Kidney (tissue), 22 donors: ENCODE measurements at places on chromosomes 4 and X.

- no peak for DNase-seq
Observed at GRCh38 chr4:128461291-128462102, 173.9 kb upstream of the PGRMC2 start.

- no peak for DNase-seq
Observed at GRCh38 chr4:120760047-120760446, 162.5 kb downstream of the PRDM5 start.

DNA sequence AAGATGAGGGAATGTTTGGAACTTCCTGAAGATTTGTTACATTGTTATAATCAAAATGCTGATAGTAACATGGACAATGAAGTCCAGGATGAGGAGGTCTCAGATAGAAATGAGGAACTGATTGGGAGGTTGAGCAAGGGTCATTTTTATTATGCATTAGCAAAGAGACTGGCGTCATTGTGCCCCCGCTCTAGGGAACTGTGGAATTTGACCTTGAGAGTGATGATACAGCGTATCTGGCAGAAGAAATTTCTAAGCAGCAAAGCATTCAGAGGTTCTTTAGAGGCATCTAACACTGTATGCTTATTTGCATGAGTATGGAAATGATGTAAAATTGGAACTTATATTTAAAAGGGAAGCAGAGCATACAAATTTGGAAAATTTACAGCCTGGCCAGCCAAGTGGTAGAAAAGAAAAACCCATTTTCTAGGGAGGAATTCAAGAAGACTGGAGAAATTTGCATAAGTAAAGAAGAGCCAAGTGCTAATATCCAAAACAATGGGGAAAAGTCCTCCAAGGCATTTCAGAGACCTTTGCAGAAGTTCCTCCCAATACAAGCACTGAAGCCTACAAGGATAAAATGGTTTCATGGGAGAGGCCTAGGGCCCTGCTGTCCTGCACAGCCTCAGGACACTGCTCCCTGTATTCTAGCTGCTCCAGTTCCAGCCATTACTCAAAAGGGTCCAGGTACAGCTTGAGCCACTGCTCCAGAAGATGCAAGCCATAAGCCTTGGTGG lies 483.0 kb upstream of the NDST4 start:
- no peak for DNase-seq

GRCh38 chrX:7074148-7074907 lies 73.2 kb upstream of the STS start:
- DNase-seq: no peak

GRCh38 chrX:1679238-1679637 lies 64.4 kb downstream of the ASMT start:
- DNase-seq: no peak

DNA sequence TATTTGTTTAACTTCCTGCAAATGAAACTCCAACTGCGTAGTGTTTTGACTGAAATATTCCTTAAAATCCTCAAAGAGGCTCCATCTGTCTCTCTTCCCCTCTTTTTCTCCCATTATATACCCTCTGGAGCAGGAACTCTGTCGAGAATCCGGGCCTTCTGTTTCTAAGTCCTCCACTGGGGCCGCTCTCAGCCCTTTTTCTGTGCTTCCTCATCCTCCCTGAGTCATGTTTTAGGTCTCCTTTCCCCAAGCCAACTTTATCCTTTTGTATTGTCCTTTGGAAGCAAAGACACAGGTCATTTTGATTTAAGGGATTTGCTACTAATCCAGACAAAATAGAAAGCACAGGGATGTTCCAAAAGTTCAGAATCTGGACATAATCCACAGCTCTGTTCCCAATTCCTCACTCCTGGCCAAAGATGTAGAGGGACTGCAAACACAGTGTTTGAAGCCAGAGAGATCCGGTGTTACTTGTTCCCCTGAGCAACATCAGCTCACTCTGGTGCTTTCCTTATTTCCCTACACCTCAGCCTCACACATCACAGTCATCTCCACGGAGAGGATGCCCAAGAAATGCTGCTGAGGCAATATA lies 131.0 kb upstream of the KLF3 start:
- DNase-seq: no peak

GRCh38 chrX:16628946-16629595 lies 20.9 kb upstream of the S100G start:
- DNase-seq: no peak

- peak; percentile 1 for DNase-seq
Observed at GRCh38 chrX:111041018-111041462, 55.0 kb upstream of the PAK3 start.

DNA sequence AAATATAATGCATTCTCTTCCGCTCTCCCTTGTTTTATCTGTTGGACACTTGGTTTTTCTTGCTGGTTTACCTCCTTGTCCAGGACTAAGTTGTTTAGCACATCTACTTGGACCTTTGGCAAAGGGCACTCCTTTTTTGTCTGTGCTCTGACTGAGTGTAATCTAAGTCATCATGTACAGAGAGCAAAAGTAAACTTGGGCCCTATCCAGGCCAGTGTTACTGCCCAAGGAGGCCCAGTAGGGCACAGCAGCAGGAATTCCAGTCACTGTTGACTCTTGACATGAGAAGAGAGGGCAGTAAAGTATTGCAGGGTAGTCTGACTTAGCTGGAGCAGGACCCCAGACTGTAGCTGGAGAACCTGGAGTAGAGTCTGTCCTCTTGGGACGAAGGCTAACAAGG lies 445.5 kb downstream of the ZIC3 start:
- DNase-seq: no peak

DNA sequence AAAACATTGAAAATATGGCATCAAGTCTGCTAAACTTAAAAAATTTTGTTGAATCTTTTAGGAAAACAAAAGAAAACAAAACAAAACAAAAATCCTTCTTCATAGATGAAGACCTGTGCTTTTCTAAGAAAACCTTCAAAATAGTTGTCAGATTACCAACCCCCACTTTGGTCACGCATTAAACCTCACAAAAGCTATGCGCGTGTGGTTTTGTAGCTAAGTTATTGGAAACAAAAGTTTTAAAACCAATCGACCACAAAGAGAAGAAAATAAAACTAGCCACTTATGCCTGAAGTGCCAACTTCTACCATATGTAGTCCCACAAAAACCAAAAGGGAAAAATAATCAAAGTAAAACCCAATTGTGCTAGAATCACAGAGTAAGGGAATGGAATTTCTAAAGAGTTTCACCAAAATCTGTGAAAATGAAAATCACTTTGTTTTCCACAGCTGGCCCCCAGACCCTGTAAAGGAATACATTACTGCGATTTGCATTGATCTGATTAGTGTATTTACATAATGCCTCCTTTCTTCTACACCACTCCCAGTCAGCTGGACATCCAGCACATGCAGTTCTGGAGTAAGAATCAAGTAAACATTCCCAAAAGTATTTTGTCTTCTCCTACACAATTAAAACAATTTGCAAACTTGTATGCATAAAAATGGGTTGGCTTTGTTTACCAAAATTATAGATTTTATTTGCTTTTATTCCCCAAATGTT lies 330.1 kb upstream of the DKK2 start:
- DNase-seq: no peak

GRCh38 chr4:1215141-1216075 lies 33.5 kb downstream of the CTBP1 start:
- no peak for DNase-seq

GRCh38 chr4:143711543-143712154 lies 11.2 kb upstream of the FREM3 start:
- no peak for DNase-seq

GRCh38 chr4:109278594-109279031 lies 23.8 kb downstream of the COL25A1 start:
- DNase-seq: no peak

GRCh38 chrX:103613362-103613890 lies 5.7 kb downstream of the TCEAL3 start:
- DNase-seq: no peak

GRCh38 chr4:87112063-87112462 lies 108.4 kb downstream of the KLHL8 start:
- no peak for DNase-seq

- no peak for DNase-seq
Observed at GRCh38 chr4:172721659-172722058, 447.0 kb upstream of the GALNT7 start.

DNA sequence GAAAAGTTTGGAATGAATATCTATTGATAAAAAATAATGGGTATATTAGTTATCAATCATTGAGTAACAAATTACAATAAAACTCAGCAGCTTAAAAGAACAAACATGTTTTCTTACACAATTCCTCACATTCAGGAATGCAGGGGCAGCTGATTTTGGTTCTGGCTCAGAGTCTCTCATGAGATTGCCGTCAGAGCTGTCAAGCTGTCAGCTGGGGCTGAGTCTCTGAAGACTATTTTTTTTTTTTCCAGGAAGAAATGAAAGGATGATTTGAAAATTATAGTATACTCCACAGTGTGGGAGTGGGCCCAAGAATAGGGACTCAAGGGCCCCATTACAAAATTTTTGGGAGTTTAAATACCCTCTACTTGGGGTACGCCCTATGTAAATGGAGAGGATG lies 219.1 kb downstream of the GC start:
- DNase-seq: no peak

DNA sequence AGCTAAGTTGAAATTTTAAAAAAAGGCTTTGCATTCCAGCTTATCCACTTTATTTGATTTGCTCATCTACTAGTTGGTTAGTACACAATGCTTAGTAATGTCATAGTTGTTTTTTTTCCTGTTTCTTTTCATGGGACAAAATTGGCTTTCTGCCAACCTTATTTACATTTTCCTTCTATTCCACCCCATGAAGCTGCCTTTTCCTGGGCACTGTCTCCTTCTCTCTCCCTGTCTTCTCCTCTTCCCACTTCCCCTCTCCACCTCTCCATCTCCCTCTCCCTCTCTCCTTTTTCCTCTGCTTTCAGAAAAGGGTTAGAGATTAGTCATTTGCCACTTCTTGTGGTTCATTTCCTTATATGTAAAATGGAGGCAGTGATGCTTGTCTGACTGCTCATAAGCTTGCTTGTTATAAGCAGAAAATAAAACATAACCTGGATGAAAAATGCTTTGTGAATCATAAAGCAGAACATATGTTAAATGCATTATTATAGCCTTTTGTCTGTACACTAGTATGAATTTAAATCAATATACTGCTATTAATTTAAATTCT lies 181.9 kb downstream of the CEP135 start:
- no peak for DNase-seq

- no peak for DNase-seq
Observed at GRCh38 chrX:12118134-12118533, 20.1 kb upstream of the FRMPD4 start.

DNA sequence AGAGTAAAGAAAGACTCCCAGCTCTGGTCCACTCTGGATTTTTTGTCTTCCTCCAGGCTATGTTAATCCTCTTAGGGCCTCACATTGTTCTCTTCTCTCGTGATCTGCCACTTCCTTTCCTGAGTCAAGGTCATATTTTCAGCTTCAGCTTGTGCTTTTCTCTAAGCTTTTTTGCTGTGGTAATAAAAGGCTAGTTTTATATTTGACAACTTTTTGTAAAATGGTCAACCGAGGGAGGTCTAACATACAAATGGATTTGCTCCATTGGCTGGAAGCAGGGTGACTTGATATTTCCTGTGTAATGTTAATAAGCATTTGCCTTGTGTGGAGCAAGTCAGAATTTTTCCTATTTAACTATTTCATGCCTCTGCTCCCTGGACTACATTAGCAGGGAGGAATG lies 239.7 kb downstream of the RAB28 start:
- DNase-seq: peak; percentile 55

DNA sequence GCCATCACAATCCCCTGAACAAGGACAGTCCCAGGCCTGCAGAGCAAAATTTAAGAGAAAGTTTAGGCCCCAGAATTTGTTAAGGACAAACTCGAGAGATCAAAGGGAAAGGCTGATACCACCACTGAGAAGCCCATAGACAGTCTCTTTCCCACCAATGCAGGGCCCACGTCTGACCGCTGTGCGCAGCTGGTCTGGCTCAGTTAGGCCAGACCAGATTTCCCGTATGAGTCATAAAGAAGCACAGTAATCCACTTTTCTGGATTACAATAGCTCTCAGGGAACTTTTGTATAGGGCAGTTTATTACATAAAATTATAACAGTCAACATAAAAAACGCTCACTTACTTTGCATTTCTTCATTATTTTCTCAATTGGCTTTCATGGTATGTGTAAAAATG lies 259.5 kb downstream of the RCHY1 start:
- no peak for DNase-seq

- DNase-seq: peak; percentile 27
Observed at GRCh38 chr4:36676139-36677050, 395.0 kb downstream of the DTHD1 start.

DNA sequence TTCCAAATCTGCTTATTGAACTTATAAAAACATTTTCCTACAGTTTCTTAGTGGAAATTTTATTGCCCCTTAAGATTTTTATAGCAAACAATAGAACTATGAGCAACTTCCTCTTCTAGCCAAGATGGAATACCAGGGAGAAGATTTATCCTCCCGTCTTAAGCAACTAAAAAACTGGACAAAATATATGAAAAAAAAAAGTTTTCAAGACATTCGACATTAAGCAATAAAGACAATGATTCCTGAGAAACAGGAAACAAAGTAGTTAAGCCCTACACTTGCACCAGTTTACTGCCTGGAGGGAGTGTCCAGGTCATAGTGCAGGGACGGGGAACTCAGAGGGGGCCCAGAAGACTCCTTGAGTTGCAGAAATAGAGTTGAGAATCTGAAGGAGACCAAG lies 516.1 kb upstream of the DIPK2B start:
- no peak for DNase-seq

DNA sequence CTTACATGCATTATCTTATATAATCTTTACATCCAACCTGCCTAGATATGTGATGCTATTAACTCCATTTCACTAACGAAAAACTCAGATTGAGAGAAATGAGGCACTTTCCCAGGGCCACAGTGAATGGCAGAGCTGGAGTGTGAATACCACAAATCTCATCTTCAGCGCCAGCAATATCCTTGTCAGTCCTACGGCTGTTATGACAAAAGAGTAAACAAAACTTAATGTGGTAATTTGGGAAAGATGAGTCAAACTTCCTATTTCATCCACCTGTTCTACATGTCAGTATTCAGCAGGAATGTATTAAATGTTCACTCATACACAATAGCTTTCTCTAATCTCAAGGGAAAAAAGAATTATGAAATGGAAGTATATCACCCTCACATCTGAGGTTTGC lies 56.9 kb downstream of the FAT1 start:
- no peak for DNase-seq

- DNase-seq: no peak
Observed at GRCh38 chrX:150018931-150019361, 80.7 kb upstream of the EOLA2 start.

GRCh38 chrX:149512225-149512885 lies 7.2 kb upstream of the IDS start:
- DNase-seq: peak; percentile 49

DNA sequence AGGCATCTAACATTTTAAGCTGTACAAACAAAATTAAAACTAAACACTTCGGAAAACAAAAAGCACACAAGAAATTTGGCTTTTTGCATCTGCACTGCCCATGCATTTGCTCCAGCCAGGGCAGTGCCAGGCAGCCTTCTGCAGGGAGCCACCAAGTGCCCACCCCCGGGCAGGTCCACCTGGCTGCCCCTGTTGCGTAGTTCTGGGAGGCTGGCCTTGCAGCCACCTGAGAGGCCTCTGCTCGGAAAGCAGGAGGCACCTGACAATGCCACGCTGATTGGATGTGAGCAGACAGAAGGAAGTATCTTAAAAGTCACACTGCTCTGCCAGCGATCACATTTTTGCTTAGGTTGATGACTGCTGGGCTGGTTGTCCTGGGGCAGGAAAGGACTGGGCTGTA lies 3.5 kb downstream of the TMEM271 start:
- DNase-seq: no peak
